AG08395 (cell line): ENCODE measurements at places on chromosomes 11 and 22.

GRCh38 chr11:83726316-83726715 lies 440.1 kb upstream of the CCDC90B start:
- DNase-seq, result no peak

- DNase-seq, result no peak
Measured at GRCh38 chr11:9625728-9626127, 38.1 kb upstream of the SWAP70 start.

GRCh38 chr22:50544746-50545253 lies 899 bp upstream of the KLHDC7B start:
- no peak for DNase-seq

DNA sequence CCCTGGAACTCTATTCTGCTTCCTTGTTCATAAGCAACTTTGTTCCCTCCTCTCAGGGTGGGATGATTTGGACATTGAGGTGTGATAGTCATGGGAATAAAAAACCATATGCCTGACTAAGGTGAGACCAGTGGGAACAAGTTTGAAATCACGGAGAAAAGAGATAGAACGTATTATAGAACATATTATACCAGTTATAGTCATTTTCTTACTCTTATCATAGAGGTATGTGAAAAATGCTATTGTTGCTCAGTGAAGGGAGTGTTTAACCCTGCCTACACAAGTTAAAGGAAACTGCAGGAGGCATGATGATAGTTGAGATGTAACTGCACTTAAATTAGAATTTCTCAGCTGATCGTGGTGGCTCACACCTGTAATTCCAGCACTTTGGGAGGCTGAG lies 15.5 kb downstream of the OR6Q1 start:
- no peak for DNase-seq

GRCh38 chr11:117414724-117415123 lies 87.1 kb downstream of the CEP164 start:
- DNase-seq, result no peak

DNA sequence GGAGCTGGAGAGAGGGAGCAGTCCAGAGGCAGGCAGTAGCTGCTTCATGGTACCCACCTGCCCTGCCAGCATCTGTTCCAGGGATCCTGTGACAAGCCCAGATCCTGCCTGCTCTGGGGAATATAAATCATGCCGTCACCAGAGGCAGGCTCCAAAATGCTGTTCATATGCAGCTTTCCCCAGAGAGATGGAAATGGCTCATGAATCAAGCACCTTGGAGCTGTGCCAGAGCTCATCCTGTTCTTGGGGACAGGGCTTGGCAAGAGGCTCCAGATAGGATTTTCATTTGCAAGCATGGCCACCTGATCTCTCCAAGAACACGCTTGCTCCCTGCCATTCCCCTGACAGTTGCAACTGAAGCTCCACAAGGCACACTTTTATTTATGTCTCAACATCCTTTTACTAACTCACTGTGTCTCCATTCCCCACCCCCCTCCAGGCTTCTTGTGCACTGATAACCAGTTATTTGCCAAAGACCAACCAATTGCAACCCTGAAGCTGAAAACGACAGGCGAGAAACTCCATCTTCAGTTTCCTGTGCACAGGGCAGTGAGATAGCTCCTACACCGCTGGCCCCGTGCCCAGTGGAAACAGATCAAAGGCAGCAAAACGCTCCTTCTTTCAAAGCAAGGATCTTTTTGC lies 115.8 kb upstream of the PITPNB start:
- peak; percentile 24 for DNase-seq

DNA sequence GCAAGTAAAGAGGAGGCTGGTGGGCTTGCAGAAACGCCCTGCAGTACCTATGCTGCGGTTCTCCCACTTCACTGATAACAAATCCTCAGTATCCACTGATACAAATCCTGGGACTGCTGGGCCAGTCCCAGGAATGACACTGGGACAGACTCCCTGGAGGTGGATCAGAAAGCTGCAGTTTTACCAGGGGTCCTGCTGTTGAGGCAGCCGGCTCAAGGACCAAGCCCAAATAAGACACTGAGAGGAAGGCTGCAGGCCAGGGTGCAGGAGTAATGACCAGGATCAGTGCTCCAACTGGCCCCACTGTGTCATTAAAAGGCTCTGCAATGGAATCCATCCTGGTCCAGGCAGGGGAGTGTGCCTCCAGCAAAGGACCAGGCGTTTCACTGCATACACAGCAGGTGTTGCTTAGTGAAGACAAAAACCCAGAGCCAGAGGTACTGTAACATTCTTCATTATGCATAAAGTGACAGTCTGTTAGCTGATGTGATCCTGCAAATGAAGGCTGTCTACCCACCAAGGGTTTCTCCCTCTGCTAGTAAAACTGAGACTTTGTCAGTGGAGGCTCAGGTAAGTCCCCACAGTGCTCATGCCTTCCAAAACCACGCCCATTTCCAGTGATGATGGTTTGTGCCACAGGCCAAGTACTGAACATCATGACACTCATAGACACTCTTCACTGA lies 1.4 kb upstream of the C22orf39 start:
- DNase-seq, result no peak

DNA sequence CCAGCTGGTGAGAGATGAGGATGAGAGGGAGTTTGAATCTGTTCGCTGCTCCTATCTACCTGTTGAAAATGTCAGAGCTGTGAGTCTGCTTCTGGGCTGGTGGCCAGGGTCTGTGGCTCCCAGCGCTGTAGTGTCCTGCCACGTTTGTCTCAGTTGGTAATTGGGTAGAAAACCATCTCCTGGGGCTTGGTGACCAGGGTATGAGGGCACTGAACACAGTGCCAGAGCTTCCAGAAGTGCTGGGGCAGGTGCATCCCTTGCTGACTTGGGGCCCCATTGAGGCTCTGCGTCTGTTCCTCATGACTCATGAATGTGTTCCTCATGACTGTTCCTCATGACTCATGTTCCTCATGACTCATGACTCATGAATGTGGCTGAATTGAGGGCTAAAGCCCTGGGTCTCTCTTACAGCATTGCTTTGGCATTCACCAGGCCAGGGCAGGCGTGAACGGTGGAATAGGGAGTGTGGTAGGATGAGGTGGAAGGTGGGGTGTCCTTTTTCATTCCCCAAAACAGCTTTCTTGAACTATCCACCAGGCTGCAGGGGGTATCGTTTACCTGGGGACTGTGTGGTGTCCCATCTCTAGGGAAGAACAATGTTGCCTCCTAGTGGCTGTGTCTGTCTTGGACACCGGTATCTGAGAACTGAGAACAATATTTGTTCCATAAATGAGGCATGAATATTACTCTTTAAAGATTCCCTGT lies 139.5 kb downstream of the COMMD9 start:
- peak; percentile 98 for DNase-seq

- no peak for DNase-seq
Measured at GRCh38 chr11:69609351-69609750, 31.6 kb upstream of the CCND1 start.
